ENCODE measurements at places on chromosomes 7 and 10. TPM values are rescaled to one million over a fixed set of nuclear protein-coding genes. Genes with fewer than 3 reads are reported as not detected.

Gene HOXA4
- 0.43 TPM for total RNA-seq

Gene PKD1L1
- total RNA-seq, result 0.45 TPM

DNA sequence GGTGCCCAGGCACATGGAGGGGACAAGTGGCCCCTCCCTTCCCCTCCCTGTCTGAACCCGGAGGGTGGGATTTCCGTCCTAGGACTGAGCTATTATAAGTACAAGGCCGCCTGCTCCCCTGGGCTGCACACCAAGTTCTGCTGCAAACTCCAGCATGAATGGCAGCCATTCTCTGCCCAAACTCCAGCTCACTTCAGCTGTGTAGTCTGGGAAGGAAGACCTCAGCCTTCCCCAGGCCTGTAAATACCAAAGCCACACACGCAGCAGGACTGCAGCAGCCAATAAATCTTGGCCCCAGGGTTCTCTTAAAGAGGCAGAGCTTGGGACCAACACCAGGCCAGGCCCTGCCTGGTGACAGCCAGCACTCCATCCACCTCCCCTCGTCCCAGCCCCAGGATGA, 291.3 kb upstream of the ZMIZ1 start:
- no peak for DNase-seq

- DNase-seq, result no peak
Measured at GRCh38 chr7:138316421-138317043, 143.5 kb upstream of the TRIM24 start.

DNA sequence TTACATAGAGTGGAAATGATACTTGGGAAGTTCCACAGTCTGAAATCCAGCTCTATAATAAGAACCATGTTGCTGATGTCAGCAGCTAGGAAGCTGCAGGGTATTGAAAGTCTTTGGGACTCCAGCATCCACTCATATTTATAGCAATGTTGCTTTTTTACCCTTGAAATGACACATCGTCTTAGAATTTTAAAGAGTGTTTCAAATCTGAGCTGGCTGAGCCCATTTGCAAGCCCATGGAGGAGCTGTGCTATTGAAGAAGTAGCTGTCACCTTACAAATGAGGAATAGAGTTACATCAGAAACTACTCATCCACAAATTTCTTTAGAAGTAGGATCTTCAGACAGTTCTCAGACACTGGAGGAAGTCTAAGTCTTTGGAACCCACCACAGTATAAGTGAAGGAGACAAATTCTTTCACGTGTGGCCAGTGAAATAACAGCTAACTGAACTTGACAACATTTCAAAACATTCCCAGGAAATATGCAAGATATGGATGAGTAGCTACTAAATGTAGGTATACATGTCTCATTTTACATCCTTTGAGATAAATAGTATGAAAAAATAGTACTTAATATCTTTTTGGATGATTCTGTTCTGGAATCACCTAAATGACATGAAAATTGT, 203.6 kb downstream of the ZNF365 start:
- DNase-seq, result no peak

- no peak for DNase-seq
Measured at GRCh38 chr7:82284936-82285519, 158.5 kb downstream of the CACNA2D1 start.

- no peak for DNase-seq
Measured at GRCh38 chr7:458511-459245, 61.0 kb downstream of the PDGFA start.

- DNase-seq, result no peak
Measured at GRCh38 chr7:116162254-116162653, 48.1 kb upstream of the TES start.
